Effector CD4-positive, alpha-beta T cell (primary cell): ENCODE measurements at places on chromosomes 6 and 20.

- no peak for DNase-seq
These were observed 9.7 kb upstream of the CD40 start for GRCh38 chr20:46108435-46108841.

GRCh38 chr6:52076791-52077179 is 10.6 kb downstream of the PKHD1 start:
- no peak for DNase-seq

DNA sequence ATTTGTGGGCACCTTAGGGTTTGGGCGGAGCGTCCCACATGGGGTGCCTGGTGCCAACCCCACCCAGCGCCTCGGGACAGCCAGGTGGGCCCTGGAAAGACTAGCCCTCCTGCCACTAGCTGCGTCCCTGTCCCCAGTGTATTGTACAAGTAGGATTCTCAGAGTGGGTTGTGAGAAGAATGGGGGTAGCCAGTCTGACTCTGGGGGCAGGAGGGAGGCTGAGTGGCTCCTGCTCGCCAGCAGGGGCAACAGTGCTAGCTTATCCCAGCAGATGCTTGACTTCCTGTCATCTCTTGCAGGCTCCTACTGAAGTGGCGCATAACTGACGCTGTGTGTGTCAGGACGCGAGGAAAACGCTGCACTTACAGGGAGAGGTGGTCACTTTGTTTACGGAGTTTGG is 9.3 kb downstream of the PSMA7 start:
- no peak for DNase-seq

DNA sequence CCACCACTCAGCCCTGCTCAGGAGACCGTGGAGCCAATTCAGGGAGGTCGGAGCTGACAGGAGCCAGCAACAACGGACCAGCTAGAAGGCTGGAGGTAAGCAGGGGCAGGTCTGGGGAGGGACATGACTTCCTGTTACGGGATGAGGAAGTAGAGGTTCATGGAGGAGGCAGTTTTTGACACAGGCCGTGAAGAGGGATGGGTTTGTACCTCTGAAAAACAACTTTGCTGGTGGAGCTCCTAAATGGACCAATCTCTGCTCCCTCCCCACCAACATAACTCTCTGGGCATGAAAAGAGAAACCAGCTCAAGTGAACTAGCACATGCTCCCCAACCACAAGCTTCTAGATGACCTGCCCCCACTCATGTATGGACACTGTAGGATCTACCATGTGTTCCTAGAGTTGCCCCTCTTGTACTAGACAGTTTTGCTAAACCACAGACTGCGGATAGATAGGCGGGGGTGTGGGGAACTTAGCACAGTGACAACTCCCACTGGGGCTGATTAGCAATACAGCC is 31.4 kb downstream of the RALGAPA2 start:
- no peak for DNase-seq

GRCh38 chr6:56520218-56520617 is 122.5 kb downstream of the DST start:
- no peak for DNase-seq

DNA sequence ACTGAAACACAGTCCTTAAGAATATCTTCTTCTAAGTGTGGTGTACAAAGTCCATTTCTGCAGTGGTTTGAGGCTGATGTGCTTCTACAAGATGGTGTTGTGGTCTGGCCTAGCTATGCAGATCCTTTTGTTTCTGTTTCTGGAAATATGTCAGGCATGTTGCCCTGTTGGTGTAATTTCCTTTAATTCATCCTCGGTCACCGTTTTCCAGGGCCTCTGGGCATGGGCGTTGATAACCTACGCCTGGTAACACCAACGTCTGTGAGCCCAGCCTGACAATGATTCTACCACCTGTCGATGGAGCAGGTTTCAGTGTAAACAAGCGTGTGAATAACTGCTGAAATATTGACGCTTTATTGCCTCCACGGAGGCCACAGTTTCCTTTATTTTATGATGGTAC is 33.3 kb upstream of the AFDN start:
- DNase-seq = no peak

GRCh38 chr6:127058027-127058426 is 60.4 kb upstream of the RSPO3 start:
- no peak for DNase-seq

GRCh38 chr6:13065581-13065980 is 262.8 kb downstream of the TBC1D7 start:
- DNase-seq = no peak
